HFFc6 (cell line): ENCODE measurements at places on chromosomes 2 and 18. TPM values are rescaled to one million over a fixed set of nuclear protein-coding genes. Genes with fewer than 3 reads are reported as not detected.

Gene MRPS5
- total RNA-seq = 39.8 to 48.0 TPM (median 44.0 TPM) in 3 replicates

Gene EPHA4
- total RNA-seq = 44.0 to 59.7 TPM (median 48.8 TPM) in 3 replicates

Gene BOLL
- total RNA-seq = not detected in 2 replicates

DNA sequence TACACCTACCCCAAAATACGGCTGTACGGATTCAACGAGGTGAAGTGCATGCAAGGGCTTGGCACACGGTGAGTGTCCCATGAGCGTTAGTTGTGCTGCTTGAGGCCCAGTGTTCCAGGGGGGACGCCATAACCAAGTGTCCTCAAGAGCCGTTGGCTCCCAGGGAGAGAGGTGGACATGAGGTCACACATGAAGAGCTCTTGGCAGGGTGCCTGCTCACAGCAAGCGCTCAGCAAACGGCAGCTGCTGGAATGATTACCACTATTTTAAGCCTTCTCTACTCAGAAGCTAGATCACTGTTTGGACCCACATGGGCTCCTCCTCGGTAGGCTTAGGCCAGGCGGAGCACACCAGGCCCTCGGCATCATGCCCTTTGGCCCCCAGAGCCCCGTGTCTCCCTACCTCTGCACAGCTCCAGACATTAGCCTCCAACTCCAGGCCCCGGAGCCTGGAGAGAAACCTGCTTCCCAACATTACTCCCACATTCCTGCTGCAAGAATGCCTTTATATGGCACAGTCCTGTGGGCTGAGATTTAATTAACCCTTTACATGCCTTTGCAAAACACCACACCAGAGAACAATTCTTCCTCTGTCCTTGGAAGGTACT lies 68.4 kb upstream of the PPP1CB start:
- peak; percentile 45 for DNase-seq
- peaks cover 25% of the 10 kb centered on the region for H3K4me1 ChIP-seq
- H3K4me3 ChIP-seq = peak overlapping the region; percentile 7; the same call in 1 of the 2 replicates
- peaks cover 1% of the 10 kb centered on the region; the same call in 1 of the 2 replicates for H3K27me3 ChIP-seq
- peak overlapping the region; percentile 18; the same call in 1 of the 2 replicates for H3K27ac ChIP-seq
- H3K36me3 ChIP-seq = no peaks in the 10 kb centered on the region

- no peak overlapping the region for H3K27ac ChIP-seq
- DNase-seq = no peak
- no peak overlapping the region for H3K4me3 ChIP-seq
- no peaks in the 10 kb centered on the region for H3K4me1 ChIP-seq
Measured at GRCh38 chr2:59833941-59834340, 719.5 kb downstream of the BCL11A start.

- no peak overlapping the region for H3K4me3 ChIP-seq
- no peaks in the 10 kb centered on the region for H3K36me3 ChIP-seq
- peak overlapping the region; percentile 79 for H3K27ac ChIP-seq
- peaks cover 6% of the 10 kb centered on the region; the same call in 1 of the 2 replicates for H3K27me3 ChIP-seq
Measured at GRCh38 chr2:207792244-207792785, 22.6 kb upstream of the FZD5 start.

DNA sequence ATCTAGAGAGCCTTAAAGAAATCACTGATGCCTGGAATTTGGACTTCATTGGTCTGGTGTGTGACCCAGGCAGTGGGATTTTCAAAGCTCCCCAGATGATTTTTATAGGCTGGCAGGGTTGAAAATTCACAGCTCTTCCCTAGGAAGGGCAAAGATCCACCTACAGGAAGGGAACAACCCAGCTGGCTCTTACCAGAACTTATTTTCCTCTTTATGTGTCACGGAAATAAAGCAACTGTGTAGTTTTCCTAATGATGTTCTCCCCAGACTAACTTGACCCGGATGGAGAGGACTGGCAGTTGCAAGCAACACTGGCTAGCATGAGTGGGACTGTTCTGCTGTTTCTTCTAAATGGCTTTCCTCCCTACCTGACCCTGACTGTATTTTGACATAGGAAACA lies 235.6 kb downstream of the ALPK2 start:
- no peak for DNase-seq
- no peak overlapping the region for H3K27ac ChIP-seq
- no peak overlapping the region for H3K4me3 ChIP-seq
- H3K36me3 ChIP-seq = peaks cover 4% of the 10 kb centered on the region; the same call in 1 of the 2 replicates
- no peaks in the 10 kb centered on the region; the same call in none of the 2 replicates for H3K27me3 ChIP-seq
- peaks cover 30% of the 10 kb centered on the region for H3K4me1 ChIP-seq

DNA sequence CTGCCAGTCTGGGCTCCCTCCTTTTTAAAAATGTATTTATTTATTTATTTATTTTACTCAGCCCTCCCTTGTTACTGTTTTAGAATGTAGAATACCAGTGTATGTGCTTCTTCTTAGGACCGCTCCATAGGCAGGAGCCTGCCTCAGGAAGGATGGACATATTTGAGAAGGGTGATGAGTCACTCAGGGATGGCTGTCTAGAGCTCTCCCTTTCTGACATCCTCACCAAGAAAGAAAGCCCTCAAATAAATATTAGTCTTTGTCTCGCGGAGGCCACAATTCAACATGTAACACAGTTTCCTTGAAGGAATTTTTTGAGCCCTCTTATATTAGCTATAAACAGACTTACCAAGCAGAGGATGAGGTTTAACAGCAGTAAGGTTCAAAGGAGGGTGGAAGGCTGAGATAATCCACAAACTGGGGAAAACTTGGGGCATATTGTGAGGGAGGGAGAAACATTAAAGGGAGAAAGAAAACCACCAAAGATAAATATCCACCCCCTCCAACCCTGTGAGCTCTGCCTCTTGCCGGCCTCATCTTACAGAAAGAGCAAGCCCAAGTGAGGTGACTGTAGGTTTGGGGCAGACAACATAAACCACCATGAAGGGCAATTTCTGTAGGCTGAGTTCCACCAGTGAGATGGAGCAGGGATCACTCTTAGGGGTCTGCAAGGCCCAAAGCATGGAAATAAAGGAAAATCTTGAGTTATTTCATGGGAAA lies 163.4 kb downstream of the LRRTM1 start:
- no peak overlapping the region for H3K4me3 ChIP-seq
- no peak overlapping the region for H3K27ac ChIP-seq
- peaks cover 1% of the 10 kb centered on the region for H3K27me3 ChIP-seq
- DNase-seq = no peak
- H3K4me1 ChIP-seq = no peaks in the 10 kb centered on the region
